ENCODE measurements at places on chromosomes 7 and 10. TPM values are rescaled to one million over a fixed set of nuclear protein-coding genes. Genes with fewer than 3 reads are reported as not detected.

AHCYL2 gene
- 15.1 TPM for total RNA-seq

SHTN1 gene
- 1.3 TPM for total RNA-seq

OR2F1 gene
- not detected for total RNA-seq

C10orf67 gene
- total RNA-seq: not detected

KCND2 gene
- 1.2 TPM for total RNA-seq

Measured in pericardium fibroblast (primary cell).